ENCODE measurements at places on chromosomes 4 and X.

GRCh38 chr4:127251423-127251822 lies 381.3 kb upstream of the INTU start:
- no peak for DNase-seq

DNA sequence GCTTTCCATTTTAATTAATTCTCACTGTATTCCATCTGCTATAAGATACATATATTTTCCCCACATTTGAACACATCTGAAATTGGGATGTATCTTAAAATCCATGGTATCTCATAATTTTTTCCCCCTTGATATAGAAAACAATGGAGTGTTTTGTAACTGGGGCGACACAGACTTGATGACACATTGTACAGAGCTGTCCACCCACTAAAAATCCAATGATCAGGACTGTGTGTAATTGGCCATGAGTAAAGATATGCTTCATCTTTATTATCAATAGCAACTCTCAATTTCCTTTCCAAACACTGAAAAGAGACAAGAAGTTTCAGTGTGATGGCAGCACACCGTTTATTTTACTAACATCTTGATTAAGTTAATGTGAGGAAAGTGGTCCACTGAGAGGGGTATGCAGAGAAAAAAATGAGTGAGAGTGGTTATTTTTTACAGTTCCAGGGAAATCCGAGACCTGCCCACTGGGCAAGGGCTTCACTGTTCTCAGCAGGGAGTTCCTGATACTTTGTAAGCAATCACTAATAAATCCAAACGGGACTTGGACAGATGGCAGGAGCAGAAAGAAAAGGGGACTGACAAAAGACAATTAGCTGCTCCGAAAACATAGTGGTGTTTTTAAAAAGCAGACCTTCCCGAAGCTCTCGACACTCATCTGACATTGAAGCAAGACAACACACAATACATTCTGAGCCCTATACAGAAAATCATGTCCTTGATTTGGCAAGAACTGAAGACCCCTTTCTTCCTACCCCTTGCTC lies 149.4 kb downstream of the TSPAN5 start:
- no peak for DNase-seq

- no peak for DNase-seq
Measured at GRCh38 chr4:14064984-14065383, 437.5 kb upstream of the BOD1L1 start.

DNA sequence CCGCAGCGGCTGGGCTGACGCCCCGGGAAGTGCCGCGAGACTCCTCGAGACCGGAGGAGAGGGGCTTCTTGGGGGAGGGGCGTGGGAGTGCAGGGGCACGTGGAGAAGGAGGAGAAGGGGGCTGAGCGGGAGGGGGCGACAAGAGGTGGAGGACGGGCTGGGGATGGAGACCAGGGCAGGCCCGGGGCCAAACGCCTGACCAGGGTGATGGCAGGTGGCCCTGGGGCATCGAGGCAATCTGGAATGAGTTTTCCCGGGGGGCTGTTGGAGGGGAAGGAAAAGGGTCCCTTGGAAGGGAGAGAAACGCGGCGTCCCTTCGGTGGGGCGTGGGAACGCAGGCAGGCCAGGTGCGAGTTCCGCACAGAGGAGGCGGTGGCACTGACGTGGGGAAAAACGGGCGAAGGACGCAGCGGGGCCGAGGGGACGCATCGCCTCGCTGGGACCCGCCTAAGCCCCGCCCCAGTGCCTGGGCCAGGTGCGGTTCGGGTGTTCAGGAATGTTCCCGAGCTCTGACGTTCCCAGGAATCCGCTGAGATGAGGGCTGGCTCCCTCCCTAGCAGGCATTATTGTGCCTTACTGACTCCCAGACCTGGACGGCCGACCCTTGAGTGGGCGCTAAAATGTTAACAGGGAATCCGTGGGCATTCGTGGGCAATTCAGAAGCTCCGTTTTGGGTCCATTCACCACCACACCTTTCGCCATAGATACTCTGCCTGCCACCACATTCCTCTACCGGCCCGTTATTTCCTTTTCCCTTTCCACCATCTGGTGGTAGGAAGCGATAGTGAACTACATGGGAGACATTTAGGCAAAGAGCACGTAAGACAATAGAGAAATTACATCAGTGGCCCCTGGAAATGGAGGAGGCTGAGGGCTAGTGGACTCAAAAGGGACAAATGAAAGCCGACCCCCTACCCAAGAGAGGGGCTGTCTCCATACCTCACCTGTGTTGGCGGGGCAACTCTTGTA lies 795 bp upstream of the SH3KBP1 start:
- peak; percentile 36 for DNase-seq

Data from AG04450 (cell line).